ENCODE measurements at places on chromosomes 6 and 20. TPM values are rescaled to one million over a fixed set of nuclear protein-coding genes. Genes with fewer than 3 reads are reported as not detected.

The CPXM1 gene
- 0.33 TPM for total RNA-seq

The HTR1E gene
- not detected for total RNA-seq

The CYP24A1 gene
- total RNA-seq, result not detected

The ACSS1 gene
- 9.8 TPM for total RNA-seq

The CCN6 gene
- not detected for total RNA-seq

The UNC93A gene
- total RNA-seq, result not detected

The ZNF311 gene
- 0.17 TPM for total RNA-seq

The GRM1 gene
- 0.09 TPM for total RNA-seq

The UBR2 gene
- 27.4 TPM for total RNA-seq

The SEC63 gene
- total RNA-seq, result 17.9 TPM

The PPP1R3D gene
- 8.4 TPM for total RNA-seq

The COL9A1 gene
- total RNA-seq, result not detected

The ZBTB46 gene
- total RNA-seq, result 87.3 TPM

The IPCEF1 gene
- 4.4 TPM for total RNA-seq

The TRIM15 gene
- not detected for total RNA-seq

The SCRT2 gene
- total RNA-seq, result not detected

The SCAF8 gene
- total RNA-seq, result 23.5 TPM

The APOBEC2 gene
- total RNA-seq, result not detected

The SLC25A27 gene
- 1.5 TPM for total RNA-seq

The SNAP25 gene
- not detected for total RNA-seq

The TREM1 gene
- total RNA-seq, result not detected

The ANKRD66 gene
- not detected for total RNA-seq

The CST2 gene
- not detected for total RNA-seq

The SOX18 gene
- total RNA-seq, result 17.7 TPM

All from dermis lymphatic vessel endothelial cell (primary cell).